ENCODE measurements at places on chromosomes 12 and 14.

DNA sequence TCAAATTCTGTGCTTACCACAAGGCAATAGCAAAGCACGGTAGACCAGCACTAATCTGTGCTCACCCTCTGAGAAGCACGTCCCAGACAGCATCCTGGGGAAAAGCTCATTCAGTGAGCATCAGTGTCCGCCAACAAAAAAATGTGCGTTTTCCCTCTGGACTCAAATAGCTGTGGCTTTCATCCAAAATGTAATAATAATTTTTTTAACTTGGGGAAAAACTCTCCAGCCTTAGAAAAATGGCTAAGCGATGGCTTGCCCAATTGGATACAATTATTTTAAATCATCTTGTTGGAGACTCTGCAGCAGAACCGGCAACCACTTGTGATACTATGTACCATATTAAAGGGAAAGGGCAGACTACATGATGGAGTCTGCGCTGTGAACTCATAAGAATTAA, 1.1 kb upstream of the KRT77 start:
- no peak for DNase-seq

GRCh38 chr14:34362641-34363251, 99.3 kb downstream of the SPTSSA start:
- DNase-seq = no peak

DNA sequence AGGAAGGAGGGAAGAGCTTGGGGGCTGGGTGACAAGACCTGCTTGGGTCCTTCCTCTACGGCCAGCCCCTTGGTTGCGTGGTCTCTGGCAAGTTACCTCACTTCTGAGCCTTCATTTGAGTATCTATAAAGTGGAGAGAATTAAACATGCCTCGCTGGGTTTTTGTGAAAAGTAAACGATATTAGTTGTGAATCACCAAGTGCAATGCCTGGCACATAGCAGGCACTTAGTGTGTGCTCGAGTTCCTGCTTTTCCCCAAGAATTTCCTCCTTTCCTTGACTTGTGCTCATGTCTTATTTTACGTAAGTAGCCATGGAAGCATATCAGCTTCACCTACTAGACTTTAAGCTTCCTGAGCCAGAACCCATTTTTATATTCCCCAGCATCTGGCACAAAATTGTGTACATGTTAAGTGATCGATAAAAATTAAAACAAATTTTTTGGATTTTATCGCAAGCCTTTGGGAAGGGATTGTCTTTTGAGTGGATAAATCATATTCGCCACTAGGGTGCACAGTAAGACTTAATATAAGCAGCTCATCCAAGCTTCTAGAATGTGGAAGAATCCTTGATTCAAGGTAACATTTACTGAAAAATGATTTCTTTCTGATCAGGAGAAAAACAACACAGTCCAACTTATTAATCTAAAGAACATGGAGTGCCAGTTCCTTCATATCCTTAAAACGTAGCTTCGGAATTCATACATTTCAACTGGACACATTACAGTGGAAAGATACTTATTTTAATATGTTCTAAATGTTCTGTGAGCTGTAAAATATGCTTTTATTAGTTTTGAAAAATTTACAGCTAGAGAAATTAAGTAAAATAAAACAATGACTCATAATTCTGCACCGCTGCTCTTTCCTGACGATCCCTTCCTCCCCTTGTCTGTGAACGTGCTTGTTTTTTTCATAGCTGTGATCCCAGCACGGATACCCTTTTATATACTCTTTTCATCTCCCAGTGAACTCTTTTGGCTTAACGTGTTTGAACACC, 62.0 kb downstream of the SLC25A47 start:
- no peak for DNase-seq

- DNase-seq = no peak
Measured at GRCh38 chr14:35248476-35248788, 43.8 kb upstream of the PSMA6 start.

DNA sequence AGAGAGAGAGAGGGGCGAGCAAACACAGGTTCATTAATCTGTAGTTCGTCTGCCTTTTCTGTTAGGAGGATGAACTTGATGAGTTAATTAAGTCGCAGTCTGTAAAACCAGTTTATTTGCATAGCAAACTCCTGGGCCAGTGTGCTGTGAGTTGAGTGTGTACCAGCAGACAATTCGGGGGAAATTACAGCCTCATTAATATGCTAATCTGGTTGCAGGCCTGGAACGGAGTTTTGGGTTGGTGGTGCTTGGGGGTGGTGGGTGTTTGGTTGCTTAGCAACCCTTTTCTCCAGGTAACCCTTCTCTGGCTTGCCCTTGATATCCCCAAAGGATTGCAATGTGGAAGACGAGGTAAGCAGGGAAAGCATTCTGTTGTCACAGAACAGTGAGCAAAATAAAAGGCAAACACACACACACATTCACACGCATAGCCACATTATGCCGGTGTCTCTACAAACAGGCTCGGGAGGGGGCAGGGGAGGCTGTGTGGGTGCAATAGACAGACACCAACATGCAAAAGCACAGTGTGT, 29.2 kb upstream of the LHX5 start:
- DNase-seq = no peak

DNA sequence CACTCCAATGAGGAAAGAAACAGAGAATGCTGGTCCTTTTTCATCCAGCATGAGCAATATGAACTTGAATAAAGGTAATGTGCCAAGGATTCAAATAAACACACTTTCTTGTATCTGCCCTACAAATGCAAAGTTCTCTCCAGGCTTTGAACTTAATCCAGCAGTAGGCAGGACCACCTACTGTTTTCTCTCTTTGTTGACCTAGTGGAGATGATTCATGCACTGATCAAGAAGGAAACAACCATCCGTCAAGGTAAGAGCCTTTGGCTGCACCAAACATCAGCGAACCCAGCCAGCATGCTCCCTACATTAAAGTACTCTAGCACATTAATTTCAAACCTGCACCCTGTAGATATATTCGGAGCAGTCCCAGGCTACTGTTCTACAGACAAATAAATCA, 489.3 kb downstream of the GALC start:
- DNase-seq = no peak

- DNase-seq = no peak
Measured at GRCh38 chr12:62900686-62901272, 34.2 kb downstream of the PPM1H start.

GRCh38 chr14:69845787-69846186, 33.4 kb upstream of the SMOC1 start:
- DNase-seq = no peak

- DNase-seq = no peak
Measured at GRCh38 chr14:99221445-99221844, 50.6 kb downstream of the BCL11B start.

All from stimulated activated CD8-positive, alpha-beta memory T cell treated with anti-CD3 and anti-CD28 coated beads, Interleukin-2, amount 100 ng/mL, for 1 hour (primary cell).